ENCODE measurements at places on chromosomes 1 and 21. TPM values are rescaled to one million over a fixed set of nuclear protein-coding genes. Genes with fewer than 3 reads are reported as not detected.

DNA sequence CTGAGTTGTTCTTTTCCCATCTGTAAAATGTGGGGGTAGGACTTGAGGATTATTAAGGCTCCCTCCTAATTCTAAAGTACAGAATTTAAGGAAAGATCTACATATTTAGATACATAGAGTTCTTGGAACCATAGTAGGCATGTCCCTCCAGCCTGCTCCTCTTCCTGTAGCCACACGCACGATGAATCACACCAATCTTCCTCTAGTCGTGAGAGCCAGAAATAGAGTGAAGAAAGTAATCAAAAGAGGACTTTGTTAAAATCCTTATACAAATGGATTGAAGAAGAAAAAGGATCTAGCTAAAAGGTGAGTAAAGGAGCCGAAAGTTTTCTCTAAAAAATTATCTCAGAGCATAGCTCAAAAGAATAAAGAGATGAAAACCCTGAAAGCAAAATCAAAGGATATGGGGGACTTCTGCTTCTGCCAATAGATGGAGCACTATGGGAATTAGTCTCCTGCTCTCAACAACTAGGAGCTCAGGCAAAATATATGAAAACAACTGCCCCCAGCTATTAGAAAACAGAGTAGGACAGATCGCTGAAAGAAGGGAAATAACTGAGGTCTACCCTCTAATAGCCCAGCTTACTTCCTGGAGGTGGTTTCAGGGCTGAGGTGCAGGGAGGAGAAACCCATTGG is 8.5 kb downstream of the C1orf141 start:
- DNase-seq, result no peak

GRCh38 chr1:27153927-27154358 is 982 bp downstream of the SLC9A1 start:
- DNase-seq, result no peak

The LAPTM5 gene
- 34.2 TPM for total RNA-seq

- no peak for DNase-seq
Measured at GRCh38 chr1:40944326-40944725, 35.2 kb upstream of the CTPS1 start.

The E2F2 gene
- 0.52 TPM for total RNA-seq

The KIAA0040 gene
- 25.3 TPM for total RNA-seq

The HMGCS2 gene
- total RNA-seq, result 305 TPM

- DNase-seq, result no peak
Measured at GRCh38 chr1:24827379-24828135, 82.3 kb downstream of the CLIC4 start.

Data from ureter (tissue), 1 donor.